RWPE1 (cell line): ENCODE measurements at places on chromosomes 1 and 21.

GRCh38 chr1:234617131-234617985 lies 7.4 kb upstream of the IRF2BP2 start:
- no peak for DNase-seq

DNA sequence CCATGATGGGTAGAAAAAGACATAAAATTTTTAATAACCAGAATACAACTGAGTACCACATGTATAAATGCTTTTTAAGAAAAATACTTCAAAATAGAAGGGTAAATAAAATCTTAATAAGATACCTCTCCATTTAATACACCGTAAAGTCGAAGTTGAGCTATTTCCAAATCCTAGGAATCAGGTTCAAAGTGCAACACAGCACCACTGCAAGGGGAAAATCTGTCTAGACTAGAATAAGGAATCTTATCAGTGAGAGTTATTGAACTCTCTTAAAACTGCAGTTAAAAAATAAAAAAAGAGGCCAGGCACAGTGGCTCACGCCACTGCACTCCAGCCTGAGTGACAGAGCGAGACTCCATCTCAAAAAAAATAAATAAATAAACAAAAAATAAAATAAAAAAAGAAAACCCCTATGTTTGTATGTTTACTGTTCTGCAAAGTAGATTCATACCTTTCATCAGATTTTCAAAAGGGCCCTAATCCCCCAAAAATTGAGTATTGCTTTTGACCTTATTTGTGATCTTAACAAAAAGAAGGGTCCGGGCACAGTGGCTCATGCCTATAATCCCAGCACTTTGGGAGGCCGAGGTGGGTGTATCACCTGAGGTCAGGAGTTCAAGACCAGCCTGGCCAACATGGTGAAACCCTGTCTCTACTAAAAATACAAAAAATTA lies 109.0 kb downstream of the EIF4G3 start:
- no peak for DNase-seq

GRCh38 chr1:229478852-229479251 lies 29.3 kb downstream of the NUP133 start:
- no peak for DNase-seq

GRCh38 chr1:234962340-234962989 lies 166.2 kb downstream of the TOMM20 start:
- DNase-seq = no peak

- DNase-seq = peak; percentile 78
Observed at GRCh38 chr21:45372732-45373355, 32.1 kb upstream of the COL18A1 start.

- no peak for DNase-seq
Observed at GRCh38 chr1:159168043-159168442, 3.4 kb upstream of the CADM3 start.

- peak; percentile 40 for DNase-seq
Observed at GRCh38 chr1:159141584-159142390, 29.6 kb upstream of the CADM3 start.

DNA sequence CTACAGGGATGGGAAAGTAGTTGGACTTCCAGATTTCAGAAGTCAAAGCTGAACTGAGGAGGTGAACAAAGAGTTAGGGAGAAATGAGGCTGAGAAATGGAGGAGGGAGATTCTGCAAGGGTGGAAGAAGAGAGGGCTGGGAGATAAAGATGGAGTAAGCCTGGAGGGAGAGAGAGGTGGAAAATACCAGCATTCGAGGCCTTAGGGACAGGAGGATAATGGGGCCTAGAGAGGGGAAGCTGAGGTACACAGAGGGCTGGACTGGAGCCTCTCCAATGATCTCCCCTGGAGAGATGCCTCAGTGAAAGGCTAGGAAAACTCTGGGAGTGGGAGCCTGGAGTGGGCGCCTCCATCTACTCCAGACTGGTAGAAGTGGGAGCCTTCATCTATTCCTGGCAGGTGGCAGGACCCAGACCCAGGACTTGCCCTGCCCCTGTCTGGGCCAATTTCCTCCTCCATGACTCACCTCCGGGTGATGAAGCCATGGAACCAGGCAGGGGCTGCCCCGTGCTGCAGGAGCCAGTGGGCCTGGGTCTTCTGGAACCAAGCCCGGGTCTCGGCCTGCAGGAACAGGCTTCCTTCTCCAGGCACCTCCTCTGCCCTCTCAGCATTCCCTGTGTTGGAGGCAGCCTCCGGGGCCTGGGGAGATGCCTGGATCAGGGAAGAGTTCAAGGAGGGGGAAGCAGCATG lies 1.9 kb downstream of the SH2D2A start:
- DNase-seq = peak; percentile 56

DNA sequence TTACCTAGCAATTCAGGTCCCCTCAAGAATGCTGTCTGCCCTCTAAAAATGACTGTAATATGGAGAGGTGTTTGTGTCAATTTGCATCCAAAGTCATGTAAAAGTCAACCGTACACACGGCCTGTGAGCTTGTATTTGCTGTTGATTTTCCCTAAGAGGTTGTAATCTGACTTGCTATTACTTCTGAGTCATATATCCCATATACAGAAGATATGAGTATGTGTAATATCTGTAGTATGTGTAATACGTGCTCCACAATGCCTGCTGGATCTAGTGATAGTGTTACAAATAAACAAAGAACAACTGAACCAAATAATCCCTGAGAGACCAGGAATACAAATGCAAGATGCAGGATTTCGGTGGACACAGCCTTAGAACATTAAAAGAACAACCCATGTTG lies 1.4 kb upstream of the KCNJ6 start:
- peak; percentile 40 for DNase-seq

- no peak for DNase-seq
Observed at GRCh38 chr21:45811136-45811535, 167.6 kb downstream of the PCBP3 start.

GRCh38 chr1:56511364-56511763 lies 68.0 kb downstream of the PLPP3 start:
- DNase-seq = no peak

DNA sequence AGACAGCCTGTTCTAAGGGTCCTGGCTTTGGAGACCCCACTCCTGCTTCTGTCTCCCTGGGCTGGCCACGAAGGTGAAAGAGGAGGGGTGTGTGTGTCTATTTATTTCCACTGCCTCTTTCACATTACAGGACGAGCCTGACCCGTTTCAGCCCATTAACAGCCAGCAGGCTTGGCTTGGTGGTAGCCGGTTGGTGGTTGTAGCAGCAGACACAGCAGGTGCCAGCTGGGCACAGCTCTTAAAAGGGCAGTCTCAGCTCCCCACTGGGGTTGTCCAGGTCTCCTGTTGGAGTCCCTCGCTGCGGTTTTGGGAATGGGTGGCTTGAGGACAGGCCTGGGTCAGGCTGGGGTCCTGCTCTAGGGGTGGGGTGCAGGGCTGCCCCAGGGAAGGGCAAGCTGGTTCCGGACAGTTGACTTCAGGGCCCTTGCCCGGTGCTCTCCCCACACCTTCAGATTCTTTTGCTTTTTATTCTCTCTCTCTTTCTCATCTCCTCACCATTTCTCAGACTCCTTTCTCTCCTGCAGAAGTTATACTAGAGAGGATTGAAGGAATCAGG lies 84.6 kb downstream of the ACTL8 start:
- DNase-seq = no peak

DNA sequence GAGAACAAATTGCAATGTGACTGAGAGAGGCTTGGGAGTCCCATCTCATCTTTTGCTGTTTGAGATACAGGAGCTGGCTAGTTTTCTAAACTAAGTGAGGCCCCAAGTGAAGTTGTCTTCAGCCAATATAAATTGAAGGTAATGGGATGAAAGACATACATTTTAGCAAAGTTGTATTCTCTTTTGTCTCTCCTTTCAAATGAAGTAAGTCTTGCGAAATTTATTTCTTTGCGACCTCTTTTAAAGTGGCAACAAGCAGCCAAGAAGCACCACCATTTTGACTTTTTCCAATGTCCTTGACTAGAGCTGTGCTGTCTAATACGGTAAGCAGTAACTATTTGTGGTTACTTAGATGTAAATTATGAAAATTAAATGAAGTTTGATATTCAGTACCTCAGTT lies 385.7 kb downstream of the USP25 start:
- no peak for DNase-seq

GRCh38 chr1:40075266-40075665 lies 21.8 kb downstream of the PPT1 start:
- DNase-seq = no peak

DNA sequence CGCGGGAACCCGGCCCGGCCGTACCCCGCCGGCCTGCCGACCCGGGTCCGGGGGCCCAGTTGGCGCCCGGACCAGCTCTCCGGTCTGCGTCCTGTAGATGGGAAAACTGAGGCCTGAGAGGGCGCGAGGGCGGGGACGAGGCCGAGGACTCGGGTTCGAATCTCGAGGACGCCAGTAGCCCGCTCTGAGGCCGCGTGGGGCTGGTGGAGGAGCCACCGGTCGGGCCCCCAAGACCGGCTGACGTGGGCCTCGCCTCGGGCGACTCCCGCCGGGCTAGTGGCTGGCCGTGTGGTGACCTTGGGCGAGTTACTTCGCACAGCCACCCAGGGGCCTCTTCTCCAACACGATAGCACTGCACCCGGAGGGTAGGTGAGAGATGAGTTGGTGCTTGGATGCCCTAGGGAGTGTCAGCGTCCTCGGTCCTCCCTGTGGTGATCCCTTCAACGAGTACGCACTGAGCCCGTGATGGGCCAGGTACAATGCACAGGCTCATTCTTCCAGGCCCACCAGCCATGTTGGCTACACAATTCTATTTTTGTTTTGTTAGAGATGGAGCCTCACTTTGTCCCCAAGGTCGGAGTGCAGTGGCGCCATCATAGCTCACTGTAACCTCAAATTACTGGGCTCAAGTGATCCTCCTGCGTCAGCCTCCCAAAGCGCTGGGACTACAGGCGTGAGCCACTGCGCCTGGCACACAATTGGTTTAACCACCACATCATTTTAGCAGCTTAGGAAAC lies 404 bp upstream of the SCMH1 start:
- no peak for DNase-seq

DNA sequence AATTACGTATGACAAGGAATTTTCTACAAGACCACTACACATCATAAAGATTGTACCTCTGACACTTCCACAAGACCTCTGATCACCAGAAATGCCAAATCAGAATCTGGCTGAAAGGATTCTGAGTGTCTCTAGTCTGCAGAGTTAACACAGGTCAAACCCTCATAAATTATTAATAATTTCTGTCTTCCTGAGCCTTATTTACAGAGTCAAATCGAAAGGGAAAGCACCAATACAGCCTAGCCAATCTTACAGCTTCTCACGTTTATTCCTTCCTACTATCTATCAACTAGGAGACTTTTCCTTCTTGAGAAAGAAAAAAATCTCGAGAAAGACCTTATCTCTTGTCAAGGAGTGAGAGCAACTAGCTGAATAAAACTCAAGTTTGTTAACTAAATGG lies 2151.6 kb downstream of the MRPL39 start:
- no peak for DNase-seq

DNA sequence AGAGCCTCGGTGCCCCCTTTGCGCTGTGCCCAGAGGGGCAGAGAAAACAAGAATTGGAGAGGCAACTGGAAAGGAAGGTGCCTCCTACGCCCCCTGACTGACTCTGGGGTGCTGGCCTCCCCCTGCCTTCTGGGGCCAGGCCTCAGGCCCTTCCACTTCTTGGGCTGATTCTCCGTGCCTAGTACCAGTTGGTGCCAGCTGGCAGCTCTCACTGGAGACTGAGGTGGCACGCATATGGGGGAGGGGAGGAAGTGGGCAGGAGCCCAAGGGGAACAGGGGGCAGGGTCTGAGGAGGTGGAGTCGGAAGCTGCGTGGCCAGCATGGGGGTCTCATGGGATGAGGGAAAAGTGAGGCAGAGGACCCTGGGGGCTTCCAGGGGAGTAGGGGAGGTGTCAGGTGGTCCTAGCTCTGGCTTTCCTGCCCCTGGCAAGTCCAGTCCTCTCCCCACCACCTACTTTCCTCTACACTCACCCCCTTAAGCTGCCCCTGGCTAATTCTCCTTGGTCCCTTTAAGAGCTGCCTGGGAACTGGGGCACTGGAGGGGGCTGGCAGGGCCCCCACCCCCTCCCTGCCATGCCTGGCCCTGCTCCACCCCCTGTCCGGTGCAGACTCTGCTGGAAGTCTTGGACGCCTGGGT lies 6.5 kb upstream of the SEMA4A start:
- DNase-seq = no peak

DNA sequence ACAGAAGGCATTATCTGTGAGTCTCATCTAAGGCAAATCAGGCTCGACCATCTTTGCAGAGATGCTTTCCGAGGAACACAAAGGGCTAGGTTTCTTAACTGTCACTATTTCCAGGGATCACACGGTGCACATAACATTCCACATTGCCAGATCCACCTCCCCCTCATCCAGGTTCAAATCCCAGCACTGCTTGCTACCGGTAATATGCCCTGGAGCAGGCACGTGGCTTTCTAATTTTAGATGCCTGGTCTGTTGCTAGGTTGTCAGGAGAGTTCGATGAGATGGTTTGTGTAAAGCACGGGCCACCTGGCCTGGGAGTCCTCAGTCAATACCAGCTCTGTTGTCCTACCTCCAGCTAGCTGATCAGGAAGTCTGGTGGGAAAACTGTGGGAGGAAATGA lies 598.6 kb downstream of the NPHP4 start:
- DNase-seq = no peak

DNA sequence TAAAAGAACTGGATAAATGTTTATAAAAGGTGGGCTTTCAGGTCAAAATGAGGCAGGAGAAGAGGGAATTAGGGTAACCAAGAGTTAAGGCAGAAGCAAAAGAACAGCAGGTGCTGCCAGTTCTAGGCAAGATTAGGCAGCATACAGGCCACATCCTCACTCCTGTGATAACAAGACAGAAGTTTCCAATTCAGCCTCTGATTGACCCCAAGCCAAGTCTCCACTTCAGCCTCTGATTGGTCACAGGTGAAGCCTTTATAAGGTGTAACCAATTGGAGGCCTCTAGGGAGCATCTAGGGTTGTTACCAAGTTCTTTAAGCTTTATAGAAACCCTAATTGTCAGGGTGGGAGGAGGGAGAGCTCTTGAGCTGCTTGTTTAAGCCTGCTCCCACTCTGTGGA lies 160.8 kb downstream of the MATN1 start:
- DNase-seq = no peak

DNA sequence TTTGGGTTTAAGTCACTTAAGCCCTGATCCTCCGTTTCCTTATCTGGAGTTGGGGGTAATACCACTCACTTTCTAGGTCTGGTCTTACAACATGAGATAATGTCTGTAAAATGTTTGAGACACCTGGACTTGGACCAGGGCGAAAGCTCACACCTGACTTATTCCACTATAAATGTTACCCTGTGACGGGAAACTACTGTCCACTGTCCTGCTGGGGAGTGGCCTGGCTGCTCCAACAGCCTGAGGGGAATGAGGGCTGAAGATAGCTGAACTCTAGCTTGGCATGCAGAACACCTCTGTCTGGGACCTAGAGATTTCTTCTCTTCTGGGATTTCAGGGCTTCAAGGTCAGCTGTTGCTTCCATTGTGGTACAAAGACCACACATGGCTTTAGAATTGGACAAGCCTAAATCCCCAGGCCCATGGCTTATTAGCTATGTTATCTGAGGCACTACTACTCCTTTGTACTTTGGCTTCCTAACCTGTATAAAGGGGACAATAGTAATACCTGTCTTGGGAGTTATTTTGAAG lies 9.5 kb upstream of the A3GALT2 start:
- DNase-seq = no peak

DNA sequence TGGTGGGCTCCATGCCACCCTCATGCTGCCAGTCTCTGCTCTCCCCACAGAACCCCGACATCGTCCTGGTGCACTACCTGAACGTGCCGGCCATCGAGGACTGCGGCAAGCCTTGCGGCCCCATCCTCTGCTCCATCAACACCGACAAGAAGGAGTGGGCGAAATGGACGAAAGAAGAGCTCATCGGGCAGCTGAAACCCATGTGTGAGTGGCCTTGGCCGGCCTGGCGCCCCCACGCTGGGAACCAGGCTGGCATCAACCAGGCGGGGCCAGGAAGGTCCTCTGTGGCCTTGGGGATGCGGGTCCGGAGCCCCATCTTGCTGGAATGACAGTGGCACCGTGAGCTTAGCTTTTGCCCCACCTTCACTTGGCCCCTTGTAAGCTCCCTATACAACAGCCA lies 130.7 kb upstream of the VAMP3 start:
- DNase-seq = no peak
